ENCODE measurements at places on chromosomes 6 and 20.
A peak's percentile ranks its signal among the peaks of the same experiment; 100 is the strongest.

DNA sequence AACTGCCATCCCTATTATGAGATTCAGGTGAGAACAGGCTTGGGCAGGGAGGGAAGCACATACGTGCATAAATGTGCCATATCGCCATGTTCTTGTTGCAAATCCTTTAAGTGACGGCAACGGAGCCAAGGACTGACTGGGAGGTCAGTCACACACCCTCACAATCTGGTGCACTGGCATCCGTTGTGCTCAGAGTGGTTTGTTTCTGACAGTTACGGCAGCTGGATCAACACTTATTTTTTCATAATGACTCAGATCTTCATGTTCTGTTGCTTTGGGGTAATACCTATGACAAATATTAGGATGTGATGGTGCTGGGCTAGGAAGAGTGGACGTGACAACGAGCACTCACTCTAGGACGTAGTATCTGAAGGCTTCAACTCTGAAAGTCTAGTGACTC is 56.2 kb upstream of the PREP start:
- DNase-seq: peak; percentile 42

GRCh38 chr6:169121013-169121412 is 132.6 kb downstream of the THBS2 start:
- DNase-seq: no peak

GRCh38 chr20:37749620-37750403 is 56.0 kb downstream of the CTNNBL1 start:
- no peak for DNase-seq

DNA sequence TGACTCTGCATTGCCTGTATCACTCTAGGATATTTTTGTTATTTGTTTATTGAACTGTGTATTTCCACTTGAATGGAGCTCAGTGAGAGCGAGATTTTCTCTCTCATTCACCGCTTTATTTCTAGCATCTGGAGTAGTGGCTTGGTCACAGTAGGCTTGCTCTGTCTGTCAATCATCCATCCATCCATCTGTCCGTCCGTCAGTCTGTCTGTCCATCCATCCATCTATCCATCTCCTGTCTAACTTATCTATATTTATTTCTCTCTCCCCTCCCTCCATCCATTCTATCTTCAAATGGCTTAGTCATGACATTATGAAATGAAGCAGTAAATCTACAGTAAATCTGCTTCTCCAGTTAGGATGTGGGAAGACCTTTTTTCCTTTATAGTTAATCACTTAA is 94.6 kb downstream of the TIAM2 start:
- DNase-seq: no peak

DNA sequence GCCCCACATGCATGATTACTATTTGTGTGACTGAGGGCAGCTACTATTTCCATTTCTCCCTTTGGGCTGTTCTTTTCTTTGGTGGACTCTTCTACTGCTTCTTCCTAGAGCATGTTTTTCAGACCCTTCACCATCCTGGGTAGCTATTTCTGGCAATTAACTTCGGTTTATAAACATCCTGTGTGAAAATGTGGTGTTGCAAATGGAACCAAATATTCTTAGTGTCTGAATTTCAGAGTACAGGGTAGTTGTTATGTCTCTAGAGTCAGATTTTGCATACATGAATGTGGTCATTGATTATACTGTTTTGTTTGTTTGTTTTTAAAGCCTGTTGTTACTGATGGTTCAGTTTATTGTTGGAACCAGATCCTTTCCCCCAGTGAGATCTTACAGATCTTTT is 49.7 kb downstream of the PROKR2 start:
- no peak for DNase-seq

GRCh38 chr20:57312138-57312537 is 17.5 kb upstream of the SPO11 start:
- no peak for DNase-seq

DNA sequence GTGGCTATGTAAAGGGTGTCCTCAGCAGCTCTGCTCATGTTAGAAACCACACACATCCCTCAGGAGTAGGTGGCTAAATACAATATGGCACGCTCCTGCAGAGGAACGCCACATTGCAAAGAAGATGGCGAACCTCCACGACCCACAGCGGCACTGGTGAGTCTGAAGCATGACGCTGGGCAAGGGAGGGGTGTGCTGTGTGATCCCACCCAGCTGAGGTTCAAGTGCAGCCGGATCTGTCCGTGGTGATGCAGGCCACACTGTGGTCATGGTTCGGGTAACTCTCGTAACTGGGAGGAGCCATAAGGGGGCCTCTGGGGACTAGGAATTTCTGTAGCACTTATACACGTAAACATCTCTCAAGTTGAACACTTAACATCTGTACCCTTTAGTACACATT is 23.4 kb upstream of the APMAP start:
- no peak for DNase-seq

- no peak for DNase-seq
Measured at GRCh38 chr6:119818876-119819275, 469.3 kb upstream of the MAN1A1 start.

DNA sequence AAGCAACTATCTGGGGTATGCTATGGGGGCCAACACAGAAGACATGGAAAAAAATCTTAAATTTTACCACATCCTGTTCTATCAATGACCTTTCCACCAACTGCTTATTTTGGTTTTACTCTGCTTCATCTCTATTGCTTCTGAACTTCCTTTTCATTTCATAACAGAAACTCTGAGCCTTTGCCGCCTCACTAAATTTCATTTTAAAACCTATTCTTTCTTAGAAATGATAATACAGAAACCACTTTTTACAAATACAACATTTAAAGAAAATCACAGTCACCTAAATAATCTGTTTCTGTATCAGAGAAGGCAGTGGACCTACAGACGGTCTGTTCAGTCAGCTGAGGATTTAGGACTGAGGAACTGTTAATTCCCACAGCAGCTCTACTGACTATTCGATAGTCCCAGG is 117.5 kb downstream of the KCNQ5 start:
- DNase-seq: no peak

DNA sequence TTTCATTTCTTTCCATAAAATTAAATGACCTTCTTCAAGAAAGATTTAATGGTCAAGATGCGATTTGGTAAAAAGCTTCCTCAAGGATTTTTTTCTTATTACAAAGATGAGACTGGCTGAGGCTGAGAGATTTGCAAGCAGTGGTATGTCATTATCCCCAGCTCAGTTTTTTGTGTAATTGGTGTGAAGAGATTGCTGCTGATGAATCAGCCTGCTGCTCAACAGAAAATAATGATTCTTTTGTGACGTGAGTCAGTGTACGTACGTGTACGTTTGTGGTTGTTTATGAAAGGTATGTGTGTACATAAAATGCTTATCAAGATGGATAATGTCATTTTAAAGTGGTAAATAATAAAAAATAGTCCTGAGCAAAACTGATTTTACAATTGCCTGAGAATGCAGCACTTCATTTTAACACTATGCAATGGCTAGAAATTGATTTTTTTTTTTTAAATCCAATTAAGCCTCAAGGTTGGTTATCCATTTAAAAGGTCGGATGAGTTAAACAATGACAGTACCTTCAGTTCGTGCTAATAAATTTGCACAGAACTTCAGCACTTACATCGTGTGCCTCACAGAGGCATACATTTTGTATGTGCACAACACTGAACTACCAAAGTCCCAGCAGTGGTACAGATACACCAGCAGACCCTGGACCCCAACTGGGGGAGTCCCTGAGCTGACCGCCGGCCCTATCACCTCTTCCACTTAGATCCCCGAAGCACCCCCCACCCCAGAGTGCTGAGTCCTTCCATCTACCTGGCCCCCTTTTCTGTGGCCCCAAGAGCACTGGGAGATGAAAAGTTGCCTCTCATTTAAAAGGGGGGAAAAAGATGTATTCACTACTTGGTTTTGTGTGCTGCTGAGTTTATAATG is 9.7 kb upstream of the NPEPL1 start:
- peak; percentile 35 for DNase-seq

DNA sequence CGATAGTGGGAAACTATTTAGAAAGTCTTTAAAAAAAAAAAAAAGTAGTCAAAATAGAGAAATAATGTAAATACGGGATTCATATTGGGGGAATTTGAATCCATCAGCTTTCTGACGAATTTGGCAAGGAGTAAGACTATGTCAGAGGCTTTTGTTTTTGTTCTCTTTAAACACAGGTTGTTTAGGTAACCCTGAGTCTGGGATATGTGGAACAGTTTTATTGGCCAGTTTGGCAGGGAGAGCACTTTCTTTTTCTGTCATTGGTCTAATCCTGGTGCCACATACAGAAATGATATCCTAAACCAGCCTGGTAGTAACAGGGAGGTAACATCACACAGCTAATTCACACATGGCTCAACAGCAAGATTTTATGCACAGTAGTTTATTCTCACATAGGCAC is 27.7 kb downstream of the HAO1 start:
- no peak for DNase-seq

DNA sequence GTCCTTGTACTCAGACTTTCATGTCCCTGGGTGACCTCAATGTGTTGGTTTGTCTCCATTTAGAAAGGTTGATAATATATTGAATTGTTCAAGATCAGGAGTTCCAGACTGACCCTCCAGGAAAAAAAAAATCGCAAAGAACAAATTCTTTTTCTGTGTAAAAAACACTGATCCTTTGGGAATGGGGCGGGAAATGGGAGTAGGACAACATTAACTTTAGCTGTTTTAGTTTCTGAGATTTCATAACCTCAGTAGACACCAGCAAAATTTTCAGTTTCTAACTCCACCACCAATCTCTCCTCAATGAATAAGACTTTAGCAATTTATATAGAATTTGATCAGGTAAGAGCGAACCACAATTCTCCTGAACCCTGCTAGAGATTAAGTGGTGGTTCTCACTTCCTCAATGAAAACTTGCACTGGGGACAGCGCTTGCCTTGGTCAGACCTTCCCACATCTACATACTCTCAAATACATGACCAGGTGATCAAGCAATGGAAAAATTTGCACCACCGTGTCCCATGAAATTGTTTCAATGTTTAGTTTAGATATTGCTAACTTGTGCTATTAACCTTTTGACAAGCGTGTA is 231.2 kb upstream of the PLN start:
- DNase-seq: no peak

GRCh38 chr20:3663031-3663701 is at the start of gene GFRA4:
TSS of gene GFRA4 (minus strand) at chr20:3663399. CDS start at chr20:3663399, 0 bp downstream.
- DNase-seq: no peak
